ENCODE measurements at places on chromosomes 13 and 19.

GRCh38 chr19:39599116-39599515, 3.2 kb upstream of the LGALS13 start:
- DNase-seq, result no peak

- no peak for DNase-seq
Measured at GRCh38 chr13:106649495-106649894, 81.6 kb upstream of the ARGLU1 start.

DNA sequence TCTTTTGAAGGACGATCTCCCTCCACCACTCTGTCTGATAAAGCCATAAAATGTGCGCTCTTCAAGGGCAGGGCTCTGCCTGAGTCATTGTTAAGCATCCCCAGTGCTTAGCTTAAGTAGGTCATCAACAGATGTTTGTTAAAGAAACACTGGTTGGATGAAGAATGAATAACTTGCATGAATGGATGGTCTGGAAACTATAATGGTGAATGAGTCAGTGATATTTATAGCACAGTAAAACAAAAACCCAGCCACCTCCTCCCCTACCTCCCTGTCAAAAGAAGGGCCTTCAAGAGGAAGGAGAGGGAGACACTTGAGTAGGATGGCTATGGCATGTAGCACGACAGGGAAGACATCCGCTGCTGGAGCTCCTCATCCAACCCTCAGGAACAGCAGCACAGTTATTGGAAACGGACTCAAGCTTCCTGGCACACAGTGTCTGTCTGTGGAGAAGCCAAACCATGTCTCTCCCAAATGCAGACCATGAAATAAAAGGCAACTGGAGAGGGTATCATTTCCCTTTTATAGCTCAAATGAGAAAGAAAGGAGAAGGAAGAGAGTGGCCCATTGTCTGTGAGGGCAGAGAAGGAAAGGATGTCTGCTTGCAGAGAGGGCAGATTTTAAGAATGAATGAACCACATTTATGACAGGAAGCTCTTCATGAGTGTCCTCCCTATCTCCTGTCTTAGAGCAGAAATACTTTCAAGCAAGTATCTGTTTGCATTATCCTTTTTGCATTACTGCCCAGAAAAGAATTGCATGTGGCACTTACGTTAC, 183.5 kb upstream of the UBL3 start:
- DNase-seq, result no peak

DNA sequence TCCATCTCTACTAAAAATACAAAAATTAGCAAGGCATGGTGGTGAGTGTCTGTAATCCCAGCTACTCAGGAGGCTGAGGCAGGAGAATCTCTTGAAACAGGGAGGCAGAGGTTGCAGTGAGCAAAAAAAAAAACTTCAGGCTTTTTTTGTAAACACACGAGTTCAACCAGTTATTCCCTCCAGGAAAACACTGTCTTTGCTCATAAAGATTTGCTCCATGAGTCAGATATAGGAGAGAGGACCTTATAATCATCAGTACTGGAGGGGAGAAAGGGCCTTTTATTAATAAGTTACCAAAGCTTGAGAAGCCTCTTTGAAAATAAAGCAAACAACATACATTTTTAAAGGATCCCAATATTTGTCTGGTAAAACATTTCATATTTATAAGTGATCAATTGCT, 110.7 kb downstream of the EFNB2 start:
- DNase-seq, result no peak

- no peak for DNase-seq
Measured at GRCh38 chr13:73228546-73228945, 169.7 kb downstream of the KLF5 start.

DNA sequence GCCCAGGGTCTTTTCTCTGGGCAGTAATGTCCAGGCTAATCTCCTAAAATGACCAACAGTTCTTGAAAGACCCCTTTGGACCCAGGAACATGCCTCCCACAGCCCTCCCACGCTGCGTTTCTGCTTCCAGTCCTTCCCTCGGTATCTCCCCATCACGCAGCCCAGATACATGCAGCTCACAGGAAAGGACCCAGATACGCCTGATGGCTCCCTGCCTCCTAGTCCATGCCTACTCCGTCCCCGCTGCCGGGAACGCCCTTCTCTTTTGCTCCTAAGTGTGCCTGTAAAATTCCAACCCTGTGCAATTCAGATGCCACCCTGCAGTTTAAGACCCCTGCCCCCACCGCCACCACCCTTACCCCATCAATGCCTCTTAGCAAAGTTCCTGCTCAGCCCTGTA, 778 bp downstream of the MUC16 start:
- no peak for DNase-seq

DNA sequence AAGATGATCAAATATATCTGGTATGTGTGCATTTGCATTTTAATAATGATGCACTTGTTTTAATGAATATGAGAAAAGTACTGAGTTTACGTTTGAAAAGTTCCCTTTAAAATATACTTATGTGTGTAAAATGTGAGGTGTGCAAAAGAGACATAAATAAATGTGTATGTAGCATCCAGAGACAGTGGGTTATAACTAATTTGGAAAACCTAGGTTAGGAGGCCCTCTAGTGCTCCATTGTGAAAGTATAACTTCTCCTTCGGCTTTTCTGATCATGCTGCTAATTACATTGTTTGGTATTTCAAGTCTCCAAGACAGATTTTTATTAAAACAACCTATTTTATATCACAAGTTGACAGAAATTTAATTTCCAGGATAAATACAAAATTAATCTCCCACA, 30.1 kb downstream of the SCEL start:
- DNase-seq, result no peak

DNA sequence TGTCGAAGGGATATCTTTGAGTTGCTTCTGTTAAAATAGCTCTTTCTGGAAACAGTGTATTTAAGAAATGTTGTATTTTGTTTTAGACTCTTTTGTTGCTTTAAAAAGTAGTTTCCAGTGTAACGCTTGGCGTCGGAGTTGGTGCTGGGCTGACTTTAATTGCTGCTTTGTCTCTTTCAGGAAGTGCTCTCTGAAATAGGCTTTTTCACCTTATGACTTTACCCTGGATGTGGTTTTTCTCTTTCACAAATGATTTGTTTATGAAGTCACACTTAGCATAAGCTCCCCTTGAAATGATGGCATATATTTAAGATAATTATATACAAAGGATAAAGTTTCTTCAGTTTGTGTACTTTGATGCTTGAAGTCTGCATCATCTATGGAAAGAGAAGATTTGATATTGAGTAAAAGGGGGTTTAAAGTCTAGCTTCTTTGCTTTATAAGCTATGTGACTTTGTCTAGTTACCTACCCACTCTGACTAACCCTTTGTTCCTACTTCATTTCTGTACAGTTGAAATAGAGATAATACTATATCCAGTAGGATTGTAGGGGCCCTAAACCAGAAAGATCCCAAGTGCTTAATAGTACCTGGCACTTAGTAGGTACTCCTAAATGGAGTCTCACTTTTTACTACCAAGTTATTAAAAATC, at the start of gene GPR18:
Gene GPR18, minus strand, starts transcription at position 170 of the 651 bp plus-strand sequence. CDS start 2,507 bp downstream, outside the sequence.
- DNase-seq, result no peak

- DNase-seq, result no peak
Measured at GRCh38 chr19:33366127-33366526, 7.4 kb upstream of the CEBPG start.

DNA sequence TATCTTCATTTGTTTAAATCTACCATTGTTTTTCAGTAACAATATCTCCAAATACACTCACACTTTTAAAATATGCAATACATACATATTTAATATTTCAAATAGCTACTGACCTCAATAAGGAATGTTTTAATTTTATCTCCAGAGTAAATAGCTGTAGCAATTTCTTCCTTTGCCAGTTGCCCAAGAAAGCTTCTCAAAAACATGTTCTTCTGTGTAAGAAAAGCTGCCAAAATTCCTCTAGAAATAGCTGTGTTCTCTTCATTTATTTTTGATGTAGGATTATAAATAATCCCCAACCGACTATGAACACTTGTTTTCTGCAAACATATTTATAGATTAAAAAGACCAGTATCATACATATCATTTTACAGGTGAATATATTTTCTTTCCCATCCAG, 150.5 kb downstream of the UGGT2 start:
- DNase-seq, result no peak

GRCh38 chr13:113123226-113124201, 915 bp downstream of the F10 start:
- no peak for DNase-seq

DNA sequence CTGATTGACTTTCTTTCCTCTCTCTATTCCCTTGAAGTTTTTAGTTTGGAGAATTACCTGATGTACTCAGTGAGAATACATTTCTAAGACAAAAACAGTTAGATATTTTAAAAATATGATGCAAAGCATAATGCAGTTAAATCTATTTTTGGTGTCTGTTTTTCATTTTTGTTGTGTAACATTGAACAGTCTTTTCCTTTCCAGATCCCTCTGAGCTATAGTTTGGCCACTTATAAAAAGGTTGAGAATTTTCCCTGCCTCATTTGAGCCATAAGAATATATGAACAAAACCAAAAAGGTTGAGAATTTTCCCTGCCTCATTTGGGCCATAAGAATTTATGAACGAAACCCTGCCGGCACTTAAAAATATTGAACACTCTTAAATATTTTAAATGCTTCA, 57.0 kb upstream of the IPO5 start:
- DNase-seq, result no peak

GRCh38 chr13:103287659-103288058, 221.4 kb upstream of the SLC10A2 start:
- DNase-seq, result no peak

GRCh38 chr19:18795540-18795939, 4.4 kb upstream of the COMP start:
- DNase-seq, result no peak

DNA sequence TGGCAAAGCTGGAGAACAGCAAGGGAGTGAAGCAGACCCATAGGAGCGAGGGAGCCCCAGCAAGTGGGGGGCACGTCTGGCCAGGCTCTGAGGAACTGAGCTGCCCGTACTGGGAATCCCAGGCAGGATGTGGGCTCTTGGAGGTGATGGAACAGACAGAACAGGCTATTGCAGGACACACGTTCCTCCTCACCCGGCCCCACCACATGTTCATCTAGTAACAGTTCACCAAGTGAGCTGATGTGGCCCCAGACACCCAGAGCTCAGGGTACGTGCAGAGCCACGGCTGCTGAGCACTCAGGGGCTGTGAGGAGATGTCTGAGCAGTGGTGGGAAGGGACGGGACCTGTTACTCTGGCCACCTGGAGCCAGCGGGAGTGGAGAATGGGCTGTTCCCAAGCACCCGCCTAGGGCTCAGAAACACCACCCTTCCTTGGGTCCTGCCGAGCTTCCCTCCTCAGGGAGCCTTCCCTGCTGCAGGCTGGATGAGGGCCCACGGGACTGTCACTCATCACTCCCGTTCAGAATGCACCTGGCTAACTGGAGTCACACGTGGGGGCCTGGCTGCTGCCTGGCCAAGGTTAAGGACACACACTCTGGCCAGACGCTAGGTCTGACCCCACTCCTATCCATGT, 18.4 kb downstream of the ELL start:
- no peak for DNase-seq

- no peak for DNase-seq
Measured at GRCh38 chr13:50085063-50085462, 69.8 kb downstream of the KCNRG start.

DNA sequence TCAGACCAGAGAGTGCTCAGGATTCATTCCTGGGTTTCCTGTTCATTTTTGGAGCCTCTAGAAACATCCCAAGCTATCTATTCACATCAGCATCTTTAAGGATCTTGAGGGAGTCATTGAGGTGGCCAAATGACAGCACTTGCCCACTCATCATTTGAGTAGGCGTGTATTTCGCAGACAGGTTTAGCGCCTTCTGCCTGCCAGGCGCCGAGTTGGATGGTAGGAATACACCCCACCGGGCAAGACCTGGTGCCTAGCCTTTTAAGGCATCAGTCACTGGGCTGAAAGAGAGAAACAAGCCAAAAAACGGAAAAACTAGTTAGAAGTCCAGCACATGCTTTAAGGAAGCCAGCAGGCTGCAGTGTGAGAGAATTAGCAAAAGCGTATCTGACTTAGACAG, 33.8 kb downstream of the PEX11G start:
- no peak for DNase-seq
